Left renal cortex interstitium (tissue), 4 donors: ENCODE measurements at places on chromosomes 12 and 14.
A peak's percentile ranks its signal among the peaks of the same experiment; 100 is the strongest.

DNA sequence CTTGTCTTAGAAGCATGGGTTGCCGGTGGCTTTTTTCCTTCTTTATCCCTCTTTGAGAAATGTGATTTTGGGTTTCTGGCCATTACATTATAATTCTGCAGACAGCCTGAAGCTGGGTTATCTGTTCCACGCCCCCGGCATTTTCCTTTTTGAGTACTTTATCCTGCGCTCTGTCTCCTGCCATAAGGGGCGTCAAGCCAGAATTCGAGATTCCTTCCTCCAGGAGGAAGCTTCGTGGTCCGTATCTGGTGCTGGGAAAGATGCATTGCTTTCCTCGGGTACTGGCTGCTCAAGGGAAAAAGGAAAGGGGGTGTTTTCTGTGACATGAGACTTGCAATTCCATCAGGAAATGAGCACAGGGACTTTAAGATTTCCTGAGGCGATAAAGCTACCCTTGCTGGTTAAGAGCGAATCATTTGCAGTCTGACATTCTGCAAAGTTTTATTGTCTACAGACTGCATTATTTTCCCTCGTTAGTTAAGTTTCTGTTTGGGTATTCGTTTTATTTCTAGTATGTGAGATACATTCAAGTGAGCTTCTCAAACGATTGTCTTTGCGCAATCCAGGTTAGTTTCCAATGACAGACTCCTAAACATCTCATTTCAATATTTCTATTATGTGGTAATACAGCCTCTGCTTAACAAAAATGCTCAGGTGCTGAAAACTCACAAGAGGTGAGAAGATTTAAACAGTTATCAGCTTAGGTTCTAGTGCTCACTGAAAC, 694 bp downstream of the AKAP5 start:
- DNase-seq: no peak

DNA sequence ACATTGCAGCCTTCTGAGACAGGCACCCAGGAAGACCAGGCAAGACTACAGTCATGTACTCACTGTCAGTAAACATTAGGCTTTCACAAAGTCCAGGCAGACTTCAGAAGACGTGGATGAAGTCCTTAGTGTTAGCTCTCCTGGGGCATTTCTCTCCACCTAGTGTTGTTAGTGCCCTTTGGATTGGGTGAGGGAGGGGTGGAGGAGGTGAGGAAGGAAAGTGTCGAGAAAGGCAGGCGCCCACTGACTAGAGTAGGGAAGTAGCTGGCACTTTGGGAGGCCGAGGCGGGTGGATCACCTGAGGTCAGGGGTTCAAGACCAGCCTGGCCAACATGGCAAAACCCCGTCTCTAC, 20.2 kb downstream of the TMEM229B start:
- no peak for DNase-seq

GRCh38 chr12:130916241-130916911, 37.3 kb upstream of the ADGRD1 start:
- DNase-seq: peak; percentile 66

- no peak for DNase-seq
Observed at GRCh38 chr12:51382173-51382572, 9.0 kb downstream of the GALNT6 start.

DNA sequence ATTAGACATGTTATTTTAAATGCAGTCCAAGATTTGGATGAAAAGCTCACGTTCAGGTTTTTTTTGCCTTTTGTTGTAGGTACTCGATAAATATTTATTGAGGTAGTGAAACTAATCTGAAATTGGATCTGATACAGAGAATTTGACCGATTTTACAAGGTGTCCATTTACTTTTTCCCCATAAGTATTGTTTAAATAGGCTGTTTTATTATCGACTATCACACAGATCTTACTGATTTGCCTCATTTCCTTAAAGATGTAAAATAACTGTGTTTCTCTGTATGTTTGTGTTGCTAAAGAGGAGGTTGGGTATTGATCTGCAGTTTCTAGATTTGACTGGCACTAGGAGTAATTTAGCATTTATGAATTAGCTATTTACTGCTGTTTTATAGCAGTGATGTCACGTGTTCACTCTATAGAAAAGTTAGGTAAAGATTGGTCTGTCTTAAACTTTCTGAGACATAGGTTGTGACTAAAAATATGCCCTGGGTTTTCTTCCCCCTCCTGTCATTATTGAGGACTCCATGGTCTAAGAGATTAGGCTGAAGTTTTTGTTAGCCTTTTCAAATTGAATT, 3.5 kb downstream of the RAP1B start:
- no peak for DNase-seq
